ENCODE measurements at places on chromosomes 7 and 10.

DNA sequence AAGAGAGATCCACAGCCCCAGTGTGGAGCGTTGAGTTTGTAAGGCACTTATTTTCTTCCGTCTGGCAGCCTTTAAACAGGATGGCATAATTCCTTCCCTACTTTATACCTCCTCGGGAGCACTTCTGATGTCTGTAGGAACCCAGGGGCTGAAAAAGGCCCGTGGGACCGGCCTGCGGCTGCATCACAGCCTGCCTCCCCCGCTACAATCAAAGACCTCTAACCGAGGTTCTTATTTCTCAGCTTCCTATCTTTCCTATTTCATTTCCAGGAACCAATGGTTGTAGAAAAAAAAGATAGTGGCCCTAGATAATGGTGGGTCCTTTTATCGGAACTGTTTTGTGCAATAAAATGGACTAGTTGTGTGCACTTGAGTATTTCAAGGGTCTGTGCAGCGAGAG, 4.1 kb upstream of the CTBP2 start:
- DNase-seq = no peak

DNA sequence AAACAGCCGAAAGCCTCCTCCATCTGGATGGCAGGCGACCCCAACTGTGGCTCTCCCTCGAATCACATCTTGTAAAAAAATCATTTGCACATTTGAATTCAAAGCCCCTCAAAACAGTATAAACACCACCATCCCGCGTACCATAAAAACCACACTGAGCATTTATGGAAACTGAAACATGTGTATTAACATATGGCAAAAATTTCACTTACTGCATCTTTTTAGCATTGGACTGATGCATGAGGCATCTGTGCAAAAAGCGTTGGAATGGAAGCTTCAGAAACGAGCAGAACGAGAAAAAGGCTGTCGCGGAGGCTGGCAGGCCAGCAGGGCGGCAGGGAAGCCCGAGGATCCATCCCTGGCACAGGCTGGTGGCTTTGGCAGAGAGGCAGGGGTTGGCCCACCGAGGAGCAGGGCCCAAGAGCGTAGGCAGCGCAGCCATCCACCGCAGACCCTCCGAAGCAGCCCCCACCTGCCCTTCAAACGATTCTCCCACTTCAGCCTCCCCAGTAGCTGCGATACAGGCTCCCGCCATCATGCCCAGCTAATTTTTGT, 39.3 kb upstream of the CUX1 start:
- no peak for DNase-seq

- no peak for DNase-seq
Observed at GRCh38 chr10:79241990-79242619, 105.2 kb upstream of the PPIF start.

GRCh38 chr10:124344931-124345330, 73.8 kb downstream of the OAT start:
- no peak for DNase-seq

DNA sequence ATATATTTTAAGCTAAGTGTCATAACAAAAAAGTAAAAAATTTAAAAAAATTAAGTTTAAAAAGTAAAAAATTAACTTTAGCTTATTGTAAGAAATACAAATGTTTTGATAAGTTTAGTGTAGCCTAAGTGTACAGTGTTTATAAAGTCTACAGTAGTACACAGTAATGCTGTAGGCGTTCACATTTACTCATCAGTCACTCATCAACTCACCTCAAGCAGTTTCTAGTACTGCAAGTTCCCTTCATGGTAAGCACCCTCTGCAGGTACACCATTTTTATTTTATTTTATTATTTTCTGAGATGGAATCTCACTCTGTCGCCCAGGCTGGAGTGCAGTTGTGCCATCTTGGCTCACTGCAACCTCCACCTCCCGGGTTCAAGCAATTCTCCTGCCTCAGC, 316.0 kb downstream of the FGFR2 start:
- no peak for DNase-seq

GRCh38 chr7:106954840-106955239, 89.7 kb upstream of the PRKAR2B start:
- no peak for DNase-seq

All from RKO (cell line).